ENCODE measurements at places on chromosomes 11 and 22.

DNA sequence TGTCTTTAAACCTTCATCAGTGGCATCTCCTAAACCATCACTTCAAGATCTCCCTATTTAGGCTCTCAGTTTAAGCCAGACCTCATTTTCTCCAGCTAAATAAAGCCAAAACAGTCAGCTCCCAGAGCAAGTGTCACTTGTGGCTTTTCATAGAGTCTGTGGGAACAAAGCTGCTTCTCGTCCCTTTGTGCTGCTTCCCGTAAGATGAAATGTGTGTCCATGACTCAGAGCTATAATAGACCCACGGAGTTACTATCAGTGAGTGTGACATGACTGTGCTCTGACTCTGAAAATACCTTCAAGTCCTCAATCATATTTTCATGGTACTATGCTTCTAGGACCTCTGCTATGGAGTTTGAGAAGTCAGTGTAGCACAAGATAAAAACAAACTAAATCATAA lies 57.3 kb upstream of the SLN start:
- no peak for DNase-seq

- no peak for DNase-seq
Measured at GRCh38 chr11:127965939-127966668, 621.3 kb downstream of the ETS1 start.

DNA sequence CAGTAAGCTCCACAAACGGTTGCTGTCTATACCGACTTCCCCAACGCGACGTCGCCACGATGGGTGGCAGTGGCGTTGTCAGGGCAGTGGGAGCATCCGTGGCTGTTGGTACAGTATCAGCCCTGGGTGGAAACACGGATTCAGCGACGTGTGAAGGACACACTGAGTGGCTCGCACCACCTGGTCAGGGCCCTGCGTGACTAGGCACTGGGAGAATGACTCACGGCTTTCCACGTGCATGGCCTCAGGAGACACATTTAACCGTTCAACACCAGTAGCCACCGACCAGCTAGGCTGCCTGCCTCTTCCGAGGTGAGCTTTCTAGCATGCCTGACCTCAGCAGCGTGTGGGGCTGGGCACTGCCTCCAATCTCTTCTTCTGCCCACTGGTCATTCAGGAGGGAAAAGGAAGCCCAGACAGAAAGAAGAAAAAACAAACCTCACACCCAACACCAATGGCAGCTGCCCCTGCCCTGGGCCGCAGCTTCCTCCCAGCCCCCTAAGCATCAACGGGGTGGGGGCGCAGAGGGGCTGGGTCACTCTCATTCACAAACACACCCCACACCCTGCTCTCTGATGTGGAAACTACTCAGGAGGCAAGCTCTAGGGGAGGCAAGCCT lies 59.0 kb downstream of the MYH9 start:
- DNase-seq = no peak

DNA sequence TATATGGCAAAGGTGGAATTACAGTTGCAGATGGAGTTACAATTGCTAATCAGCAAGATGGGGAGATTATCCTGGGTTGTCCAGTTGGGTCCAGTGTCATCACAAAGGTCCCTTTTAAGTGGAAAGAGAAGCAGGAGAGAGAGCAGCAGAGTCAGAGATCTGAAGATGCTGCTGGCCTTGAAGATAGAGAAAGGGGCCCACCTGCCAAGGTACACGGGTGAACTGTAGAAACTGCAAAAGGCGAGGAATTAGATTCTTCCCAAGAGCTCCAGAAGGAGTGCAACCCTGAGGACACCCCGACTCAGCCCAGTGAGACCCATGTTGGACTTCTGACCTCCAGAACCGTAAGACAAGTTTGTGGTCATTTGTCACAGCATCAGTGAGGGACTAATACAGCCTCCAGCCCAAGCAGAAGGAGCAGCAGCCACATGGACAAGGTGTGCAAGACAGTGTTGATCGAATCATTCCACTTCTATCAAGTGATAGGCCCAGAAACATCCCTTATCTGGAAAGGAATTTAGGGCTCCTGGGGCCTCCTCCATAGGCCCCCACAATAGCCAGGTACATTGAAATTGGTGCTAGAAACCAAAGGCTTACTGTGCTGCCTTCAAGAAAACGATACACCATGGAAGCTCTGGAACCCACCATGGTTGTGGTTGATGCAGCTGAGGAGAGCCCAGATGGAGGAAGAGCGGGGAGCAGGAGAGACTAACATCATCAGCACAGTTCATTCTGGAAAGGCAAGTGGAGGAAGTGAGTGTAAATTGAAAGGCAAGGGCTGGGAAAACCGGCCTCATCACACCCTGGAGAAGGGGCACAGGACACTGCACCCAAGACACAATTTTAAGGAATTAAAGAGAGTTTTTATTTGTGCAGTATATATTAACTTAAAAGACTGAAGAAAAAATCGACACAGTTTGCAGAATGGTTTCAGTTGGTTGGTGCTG lies 23.3 kb downstream of the SNAP29 start:
- DNase-seq = no peak

DNA sequence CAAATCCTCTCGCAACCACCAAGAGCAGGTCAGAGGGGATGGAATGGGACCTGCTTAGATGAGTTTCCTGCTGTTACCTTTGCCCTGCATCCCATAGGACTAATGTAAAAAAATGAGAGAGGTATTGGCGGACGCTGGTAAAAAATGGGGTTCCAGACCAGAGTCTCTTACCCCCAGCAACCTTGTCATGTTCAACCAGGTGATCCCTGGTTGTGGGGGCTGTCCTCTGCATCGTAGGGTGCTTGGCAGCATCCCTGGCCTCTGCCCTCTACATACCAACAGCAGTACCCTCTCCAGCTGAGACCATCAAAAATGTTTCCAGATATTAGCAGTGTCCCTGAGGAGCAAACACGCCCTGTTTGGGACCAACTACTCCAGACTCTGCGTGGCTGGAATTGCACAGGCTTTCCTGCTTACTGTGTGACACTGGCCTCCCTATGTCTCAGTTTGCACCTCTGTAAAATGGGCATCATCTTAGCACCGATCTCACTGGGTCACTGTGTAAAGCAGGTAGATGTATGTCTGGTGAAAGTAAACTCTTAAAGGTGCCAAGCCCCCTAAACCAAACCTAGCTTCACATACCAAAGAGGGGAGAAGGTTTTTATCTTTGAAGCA lies 1.5 kb downstream of the APOL6 start:
- no peak for DNase-seq

GRCh38 chr11:133521502-133521901 lies 10.8 kb downstream of the OPCML start:
- no peak for DNase-seq

- no peak for DNase-seq
Measured at GRCh38 chr22:42880815-42881214, 23.7 kb upstream of the ARFGAP3 start.

- no peak for DNase-seq
Measured at GRCh38 chr11:127195501-127196120, 195.0 kb upstream of the KIRREL3 start.

DNA sequence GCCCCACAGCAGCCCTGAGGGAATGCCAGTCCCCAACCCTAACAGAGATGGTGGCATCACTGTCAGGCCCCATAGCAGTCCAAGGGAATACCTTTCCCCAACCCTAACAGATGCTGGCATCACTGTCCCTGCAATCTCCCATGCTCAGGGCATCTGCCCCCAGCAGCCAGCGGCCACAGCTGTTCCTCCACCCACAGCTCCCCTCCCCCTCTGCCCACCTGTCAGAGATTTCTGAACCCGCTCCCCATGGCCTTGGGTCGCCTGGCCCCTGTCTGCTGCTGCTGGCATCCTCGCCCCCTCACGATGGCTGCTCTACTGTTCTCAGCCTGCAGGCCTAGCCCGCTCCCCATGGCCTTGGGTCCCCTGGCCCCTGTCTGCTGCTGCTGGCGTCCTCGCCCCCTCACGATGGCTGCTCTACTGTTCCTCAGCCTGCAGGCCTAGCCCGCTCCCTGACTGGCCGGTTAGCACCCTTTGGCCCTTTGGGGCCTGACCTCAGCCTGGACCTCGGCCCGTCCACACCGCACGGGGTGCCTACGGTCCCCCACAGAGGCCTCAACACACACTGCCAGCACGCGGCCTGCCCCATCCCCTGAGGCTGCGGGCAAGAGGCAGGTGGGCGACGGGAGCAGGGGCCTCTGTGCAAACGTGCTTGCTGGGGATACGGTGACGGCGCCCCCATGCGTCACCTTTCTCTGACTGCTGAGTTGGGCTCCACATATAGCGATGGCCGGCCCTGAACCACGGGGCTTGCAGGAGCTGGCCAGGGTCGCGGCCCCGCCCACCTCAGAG lies 20.7 kb downstream of the CHID1 start:
- no peak for DNase-seq
